Activated naive CD8-positive, alpha-beta T cell treated with anti-CD3 and anti-CD28 coated beads, Interleukin-2, amount 50 U/mL, for 24 hours (primary cell): ENCODE measurements at places on chromosomes 12 and 14.

GRCh38 chr12:108232565-108232964 lies 103.5 kb downstream of the WSCD2 start:
- no peak for DNase-seq

DNA sequence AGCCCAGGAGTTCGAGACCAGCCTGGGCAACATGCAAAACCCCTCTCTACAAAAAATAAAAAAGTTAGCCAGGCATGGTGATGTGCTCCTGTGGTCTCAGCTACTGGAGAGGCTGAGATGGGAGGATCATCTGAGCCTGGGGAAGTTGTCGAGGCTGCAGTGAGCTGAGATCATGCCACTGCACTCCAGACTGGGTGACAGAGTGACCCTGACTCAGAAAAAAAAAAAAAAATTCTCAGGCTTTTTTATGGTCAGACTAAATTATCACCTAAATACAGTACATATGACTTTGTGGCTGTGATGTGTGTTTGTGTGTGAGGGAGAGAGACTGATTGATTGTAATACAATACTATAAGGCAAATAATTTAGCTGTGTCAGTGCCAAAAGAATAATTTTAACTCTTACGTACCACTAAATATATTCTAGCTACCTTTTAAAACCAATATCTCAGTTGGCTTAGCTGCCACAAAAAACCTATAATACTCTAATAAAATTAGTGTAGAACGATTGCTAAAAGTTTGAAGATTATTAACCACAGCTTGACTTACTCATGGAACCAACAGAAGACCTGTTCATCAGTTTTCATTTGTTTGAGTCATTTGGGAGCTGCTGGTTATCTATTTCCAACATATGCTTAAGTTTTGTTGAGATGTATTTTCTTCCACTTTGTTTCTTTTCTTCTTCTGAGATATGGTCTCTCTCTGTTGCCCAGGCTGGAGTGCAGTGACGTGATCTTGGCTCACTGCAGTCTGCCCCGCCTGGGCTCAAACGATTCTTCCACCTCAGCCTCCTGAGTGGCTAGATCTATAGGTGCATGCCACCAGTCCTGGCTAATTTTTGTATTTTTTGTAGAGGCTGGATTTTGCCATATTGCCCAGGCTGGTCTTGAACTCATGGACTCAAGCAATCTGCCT lies 58.0 kb downstream of the DIP2B start:
- DNase-seq = no peak

- no peak for DNase-seq
These were observed 46.2 kb upstream of the VASH1 start for GRCh38 chr14:76715101-76715500.

DNA sequence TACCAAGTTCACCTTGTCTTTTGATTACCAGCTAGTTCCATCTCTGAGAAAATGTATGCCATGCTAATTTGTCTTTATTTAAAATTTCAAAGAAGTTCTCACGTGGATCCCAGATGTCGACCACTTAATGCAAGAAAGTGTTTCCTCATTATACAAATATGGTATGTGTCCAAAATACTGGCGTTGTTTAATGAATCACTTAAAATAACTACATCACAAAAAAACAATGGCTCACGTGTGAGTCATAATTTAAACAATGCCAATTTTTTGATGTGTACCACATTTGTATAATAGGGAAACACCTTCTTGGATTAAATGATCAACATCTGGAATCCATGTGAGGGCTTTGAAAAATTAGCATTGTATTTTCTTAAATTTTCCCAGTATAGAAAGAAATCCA lies 40.8 kb downstream of the DBX2 start:
- no peak for DNase-seq

DNA sequence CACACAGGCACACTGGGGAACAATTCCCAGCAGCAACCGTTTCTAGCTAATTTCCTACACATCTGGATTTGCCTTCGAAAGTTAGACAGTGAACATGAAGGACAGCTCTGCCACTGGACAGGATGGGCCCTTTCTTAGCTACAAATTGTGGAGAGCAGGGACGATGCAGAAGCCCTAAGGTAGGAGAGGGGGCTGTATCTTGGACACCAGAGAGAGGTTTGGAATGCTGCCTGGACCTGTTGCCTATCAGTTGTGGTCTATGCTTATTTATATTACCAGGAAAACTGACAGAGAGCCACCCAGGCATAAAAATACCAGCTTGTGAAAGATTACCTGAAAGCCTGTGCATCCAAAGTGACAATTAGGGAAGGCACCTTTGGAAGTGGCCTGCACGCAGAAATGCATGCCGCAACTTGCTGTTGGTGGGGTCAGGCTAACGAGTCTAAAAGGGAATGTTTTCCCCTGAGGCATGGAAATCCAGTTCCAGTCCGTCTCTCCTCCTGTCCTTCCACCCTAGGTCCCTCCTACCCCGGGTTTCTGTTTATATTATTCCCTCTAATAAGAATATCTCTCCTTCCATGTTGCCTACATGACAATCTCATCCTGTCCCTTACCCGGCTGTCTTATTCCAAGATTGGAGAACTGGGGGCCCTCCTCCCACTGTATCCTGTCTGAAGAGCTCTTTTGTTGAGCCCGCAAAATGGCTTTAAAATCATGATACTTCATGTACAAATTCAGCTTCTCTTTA lies 60.2 kb downstream of the MDM2 start:
- DNase-seq = no peak
